ENCODE measurements at places on chromosomes 13 and 19.

DNA sequence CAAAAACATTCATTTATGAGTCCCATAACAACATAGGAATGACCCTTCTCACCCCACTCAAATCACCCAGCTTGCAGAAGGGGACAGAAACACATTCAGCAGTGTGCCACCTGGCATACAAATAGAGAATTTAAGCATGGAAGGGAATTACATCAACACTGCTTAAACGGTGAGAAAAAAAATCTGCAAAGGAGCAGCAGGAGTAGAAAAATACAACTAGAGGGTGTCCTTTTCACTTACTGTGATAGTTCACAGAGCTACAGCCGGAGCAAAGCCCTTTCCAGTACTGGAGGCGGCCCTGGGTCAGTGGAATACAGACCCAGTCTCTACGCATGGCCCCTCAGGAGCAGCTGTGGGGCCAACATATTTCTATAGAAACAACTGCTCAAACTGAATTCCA is 764.3 kb upstream of the ARGLU1 start:
- DNase-seq, result no peak

- DNase-seq, result no peak
Measured at GRCh38 chr19:45402298-45403061, 2.4 kb downstream of the PPP1R13L start.

DNA sequence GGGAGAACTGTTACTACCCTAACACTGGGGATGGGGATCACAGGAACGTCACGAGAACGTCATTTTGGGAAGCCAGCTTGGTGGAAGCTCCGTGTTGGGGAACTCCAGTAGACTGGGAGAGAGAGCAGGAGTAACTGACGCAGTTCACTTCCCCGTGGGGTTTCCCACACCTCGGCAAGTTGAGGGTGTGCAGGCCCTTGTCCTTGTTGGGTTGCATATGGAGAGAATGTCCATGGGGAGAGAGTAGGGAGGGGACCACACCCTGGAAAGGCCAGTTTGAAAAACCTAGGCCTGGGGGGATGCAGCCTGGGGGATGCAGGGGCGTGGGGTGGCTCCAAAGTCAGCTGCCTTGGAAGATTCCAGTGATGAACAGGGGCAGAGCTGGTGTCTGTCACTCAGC is 50.7 kb upstream of the MCF2L start:
- no peak for DNase-seq

DNA sequence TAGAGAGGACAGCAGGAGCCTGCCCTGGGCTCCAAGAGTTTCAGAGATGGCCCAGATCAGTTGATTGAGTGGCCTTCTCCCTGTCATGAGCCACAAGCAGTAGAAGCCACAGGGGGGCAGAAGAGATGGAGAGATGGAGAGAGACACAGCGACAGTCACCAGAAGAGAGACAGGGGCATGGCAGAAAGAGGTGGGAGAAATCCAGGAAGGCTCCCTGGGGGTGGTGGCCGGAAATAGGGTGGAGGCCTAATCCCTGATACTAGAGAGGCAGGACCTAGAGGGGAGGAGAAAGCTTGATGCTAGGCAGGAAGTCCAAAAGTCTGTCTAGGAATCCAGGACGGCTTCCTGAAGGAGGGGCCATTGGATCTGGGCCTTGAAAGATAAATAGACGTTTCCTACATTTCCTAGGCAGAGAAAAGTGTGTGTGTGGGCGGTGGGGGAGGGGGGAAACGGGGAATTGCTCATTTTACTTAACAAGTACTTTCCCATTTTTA is 9.6 kb upstream of the TPM4 start:
- peak; percentile 55 for DNase-seq

DNA sequence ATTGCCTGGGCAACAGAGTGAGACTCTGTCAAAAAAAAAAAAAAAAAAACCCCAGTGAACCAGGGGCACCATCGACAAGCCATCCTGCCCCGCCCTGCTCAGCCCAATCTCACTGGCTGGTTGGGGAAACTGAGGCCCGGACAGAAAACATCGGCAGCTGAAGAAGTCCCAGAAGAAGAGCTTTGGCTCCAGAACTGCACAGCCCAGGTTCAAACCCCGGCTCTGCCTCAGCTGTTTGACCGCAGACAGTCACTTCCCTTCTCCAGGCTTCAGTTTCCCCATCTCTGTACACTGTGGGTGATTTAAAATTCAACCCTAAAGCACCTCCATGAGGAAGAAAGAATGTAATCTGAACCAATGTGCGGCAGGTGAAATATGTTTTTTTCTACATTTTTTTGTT is 9.4 kb upstream of the SEMA6B start:
- DNase-seq, result peak; percentile 76

GRCh38 chr13:79384022-79384610 is 21.9 kb downstream of the RBM26 start:
- DNase-seq, result no peak

GRCh38 chr13:91986761-91987483 is 588.5 kb downstream of the GPC5 start:
- DNase-seq, result no peak

- DNase-seq, result peak; percentile 66
Measured at GRCh38 chr19:49210108-49210900, 52.7 kb downstream of the TRPM4 start.

- DNase-seq, result no peak
Measured at GRCh38 chr19:48154003-48154402, 16.1 kb downstream of the LIG1 start.

- peak; percentile 100 for DNase-seq
Measured at GRCh38 chr19:2168619-2169424, 5.1 kb downstream of the DOT1L start.

DNA sequence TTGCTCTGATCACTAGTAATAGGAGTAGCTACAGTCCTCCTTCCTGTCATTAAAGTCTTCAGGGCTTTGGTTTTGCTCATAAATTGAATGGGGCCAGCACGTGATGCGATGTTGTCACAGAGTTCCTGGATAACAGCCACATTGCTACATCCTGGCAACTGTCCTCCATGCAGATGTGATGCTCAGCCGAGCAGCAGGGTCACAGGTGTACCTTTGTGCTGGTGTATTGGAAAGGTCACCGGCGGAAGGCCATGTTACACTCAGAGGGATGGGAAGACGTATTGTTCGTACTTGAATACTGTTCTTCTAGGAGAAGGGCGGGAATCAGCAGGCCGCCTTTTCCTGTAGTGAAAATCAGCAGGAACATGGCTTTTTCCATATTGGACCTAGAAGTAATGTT is 713.8 kb upstream of the GPC6 start:
- no peak for DNase-seq

GRCh38 chr13:113669755-113670341 is 2.8 kb downstream of the GRK1 start:
- no peak for DNase-seq

DNA sequence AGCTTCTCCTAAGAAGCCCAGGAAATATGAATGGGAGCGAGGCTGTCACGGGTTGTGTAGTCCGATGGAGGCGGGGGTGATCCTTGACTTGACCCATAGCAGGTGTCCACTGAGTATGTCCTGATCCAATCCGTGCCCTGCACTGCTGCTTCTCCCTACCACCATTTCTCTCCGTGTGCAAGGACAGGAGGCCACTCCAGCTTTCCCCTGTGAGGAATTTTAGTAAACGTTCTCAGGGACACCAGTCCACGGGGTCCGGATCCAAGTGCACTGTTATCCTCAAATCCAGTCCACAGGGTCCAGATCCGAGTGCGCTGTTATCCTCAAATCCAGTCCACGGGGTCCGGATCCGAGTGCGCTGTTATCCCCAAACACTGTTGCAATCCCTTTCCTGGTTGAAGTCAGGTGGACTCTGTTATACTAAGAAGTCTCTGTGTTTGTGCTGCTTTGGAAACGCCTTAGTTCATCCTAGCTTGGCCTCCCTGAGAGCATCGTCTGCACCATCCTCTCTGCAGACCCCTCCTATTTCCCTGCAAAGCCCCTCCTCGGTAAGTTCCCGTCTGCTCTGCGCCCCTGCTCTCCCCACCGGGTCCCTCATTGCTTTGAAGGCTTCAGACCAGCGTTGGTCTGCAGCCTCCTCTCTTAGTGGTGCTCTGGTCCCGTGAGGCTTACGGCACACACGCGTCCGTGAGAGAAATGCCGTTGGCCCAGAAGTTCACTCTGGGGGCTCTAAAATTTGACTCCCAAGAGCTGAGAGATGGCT is 303.5 kb downstream of the TEX29 start:
- no peak for DNase-seq

DNA sequence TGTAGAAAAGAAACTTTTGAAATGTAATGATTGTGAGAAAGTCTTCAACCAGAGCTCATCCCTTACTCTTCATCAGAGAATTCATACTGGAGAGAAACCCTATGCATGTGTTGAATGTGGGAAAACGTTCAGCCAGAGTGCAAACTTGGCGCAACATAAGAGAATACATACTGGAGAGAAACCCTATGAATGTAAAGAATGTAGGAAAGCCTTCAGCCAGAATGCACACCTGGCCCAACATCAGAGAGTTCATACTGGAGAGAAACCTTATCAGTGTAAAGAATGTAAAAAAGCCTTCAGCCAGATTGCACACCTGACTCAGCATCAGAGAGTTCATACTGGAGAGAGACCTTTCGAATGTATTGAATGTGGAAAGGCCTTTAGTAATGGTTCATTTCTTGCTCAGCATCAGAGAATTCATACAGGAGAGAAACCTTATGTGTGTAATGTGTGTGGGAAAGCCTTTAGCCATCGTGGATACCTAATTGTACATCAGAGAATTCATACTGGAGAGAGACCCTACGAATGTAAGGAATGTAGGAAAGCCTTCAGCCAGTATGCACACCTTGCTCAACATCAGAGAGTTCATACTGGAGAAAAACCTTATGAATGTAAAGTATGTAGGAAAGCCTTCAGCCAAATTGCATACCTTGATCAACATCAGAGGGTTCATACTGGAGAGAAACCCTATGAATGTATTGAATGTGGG is 19.3 kb downstream of the ZNF583 start:
- no peak for DNase-seq

DNA sequence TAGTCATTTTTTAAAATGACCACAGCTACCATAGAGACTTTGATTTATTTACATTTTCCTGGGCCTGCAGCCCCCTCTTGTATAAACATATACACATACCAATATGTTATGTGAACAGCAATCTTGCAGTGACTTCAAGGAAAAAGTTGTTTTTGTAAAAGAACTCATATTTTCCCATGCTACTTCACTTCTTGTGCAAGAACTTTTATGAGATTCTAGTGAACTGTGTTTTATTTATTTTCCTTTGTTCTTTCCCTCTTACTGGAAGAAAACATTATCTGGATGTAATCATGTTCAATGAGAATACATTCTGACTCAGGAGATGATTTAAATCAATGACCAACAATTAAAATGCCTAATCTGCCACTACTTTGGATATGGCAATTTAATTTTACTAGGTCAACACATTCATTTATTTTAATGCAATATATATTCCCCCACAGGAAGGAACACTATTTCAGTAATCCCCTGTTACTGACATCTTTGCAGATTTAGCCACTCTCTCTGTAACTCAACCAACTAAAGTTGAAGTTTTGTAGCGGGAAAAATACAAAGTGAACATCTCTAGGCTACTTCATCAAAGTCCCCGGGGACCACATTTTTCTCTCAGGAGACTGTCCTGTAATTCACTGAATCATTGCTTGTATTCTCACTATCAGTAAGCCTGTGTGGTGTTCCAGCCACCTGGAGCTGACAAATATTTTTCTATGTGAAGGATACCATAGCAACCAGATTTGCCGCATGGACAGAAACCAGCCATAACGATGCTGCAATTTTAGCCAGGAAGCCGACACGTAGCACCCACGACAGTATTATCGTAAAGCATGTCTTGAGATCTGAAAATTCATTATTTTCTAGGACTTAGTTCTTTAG is 90.5 kb downstream of the STARD13 start:
- DNase-seq, result no peak

- no peak for DNase-seq
Measured at GRCh38 chr13:42331009-42331408, 59.1 kb downstream of the AKAP11 start.

GRCh38 chr19:41915021-41915775 is 13.1 kb downstream of the ERFL start:
- DNase-seq, result no peak

DNA sequence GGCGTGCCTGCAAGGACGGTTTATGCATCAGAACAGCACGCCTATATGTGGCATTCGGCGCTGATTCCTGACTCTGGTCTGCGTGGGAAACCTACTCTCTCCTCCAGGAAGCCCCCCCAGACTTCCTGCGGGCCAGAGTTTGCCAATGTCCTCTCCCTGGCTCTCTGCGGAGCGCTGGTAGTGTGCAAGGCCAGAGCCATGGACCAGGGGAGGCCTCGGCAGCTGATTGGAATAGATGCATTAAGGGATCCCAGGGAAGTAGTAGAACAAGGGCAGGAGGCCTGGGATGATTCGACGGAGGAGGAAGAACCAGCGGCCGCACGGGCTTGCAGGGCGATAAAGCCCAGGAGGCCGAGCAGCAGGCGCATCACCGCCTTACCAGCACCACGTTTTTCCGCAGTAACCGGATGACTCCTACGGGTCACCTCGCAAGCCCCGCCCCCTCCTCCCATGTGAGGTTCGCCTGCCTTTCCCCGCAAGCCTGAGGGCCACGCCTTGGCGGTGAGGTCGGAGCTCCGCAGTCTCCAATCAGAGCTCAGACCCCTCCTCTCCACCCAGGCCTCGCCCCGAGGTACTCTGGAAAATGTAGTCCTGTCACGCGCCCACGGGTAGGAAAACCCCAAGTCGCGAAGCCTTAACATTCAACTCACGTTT is 5.0 kb downstream of the CLEC11A start:
- DNase-seq, result peak; percentile 80

DNA sequence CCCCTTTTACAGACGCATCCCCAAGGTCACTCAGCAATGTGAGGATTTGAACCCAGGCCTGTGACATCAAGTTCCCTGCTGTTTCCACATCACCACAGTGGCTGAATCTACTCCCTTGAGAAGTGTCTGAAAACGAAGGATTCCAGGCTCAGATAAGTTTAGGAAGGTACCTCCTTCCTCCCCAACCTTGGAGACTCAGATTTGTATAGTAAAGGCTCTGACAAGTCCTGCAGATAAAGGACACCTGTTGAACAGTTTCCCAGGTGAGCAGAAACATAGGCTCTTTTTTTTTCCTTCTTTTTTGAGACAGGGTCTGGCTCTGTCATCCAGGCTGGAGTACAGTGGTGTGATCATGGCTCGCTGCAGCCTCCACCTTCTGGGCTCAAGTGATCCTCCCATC is 56.4 kb upstream of the PTPRS start:
- DNase-seq, result no peak

DNA sequence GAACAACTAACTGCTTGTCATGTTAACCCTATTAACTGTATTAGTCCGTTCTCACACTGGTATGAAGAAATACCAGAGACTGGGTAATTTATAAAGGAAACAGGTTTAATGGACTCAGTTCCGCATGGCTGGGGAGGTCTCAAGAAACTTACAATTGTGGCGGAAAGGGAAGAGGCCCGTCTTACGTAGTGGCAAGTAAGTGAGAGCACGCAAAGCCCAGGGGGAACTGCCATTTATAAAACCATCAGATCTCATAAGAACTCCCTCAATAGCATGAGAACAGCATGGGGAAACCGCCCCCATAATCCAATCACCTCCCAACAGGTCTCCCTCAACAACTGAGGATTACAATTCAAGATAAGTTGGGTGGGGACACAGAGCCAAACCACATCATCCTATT is 34.7 kb downstream of the PHF11 start:
- DNase-seq, result peak; percentile 74

DNA sequence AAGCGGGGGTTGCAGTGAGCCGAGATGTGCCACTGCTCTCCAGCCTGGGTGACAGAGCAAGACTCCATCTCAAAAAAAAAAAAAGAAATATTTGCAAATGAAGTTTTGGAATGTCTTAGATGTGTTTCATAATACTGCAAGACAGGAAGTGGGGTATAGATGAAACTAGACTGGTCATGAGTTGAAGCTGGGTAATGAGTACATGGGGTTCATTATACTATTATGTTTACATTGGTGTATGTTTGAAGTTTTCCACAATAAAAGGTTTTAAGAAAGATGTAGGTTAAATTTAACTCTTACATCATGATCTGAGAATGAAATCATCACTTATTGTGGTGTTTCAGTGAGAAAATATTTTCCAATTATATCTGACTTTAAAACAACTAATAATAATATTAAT is 19.0 kb downstream of the FNDC3A start:
- DNase-seq, result peak; percentile 71
